Glutamatergic neuron (in vitro differentiated cells): ENCODE measurements at places on chromosomes 12 and 14.

DNA sequence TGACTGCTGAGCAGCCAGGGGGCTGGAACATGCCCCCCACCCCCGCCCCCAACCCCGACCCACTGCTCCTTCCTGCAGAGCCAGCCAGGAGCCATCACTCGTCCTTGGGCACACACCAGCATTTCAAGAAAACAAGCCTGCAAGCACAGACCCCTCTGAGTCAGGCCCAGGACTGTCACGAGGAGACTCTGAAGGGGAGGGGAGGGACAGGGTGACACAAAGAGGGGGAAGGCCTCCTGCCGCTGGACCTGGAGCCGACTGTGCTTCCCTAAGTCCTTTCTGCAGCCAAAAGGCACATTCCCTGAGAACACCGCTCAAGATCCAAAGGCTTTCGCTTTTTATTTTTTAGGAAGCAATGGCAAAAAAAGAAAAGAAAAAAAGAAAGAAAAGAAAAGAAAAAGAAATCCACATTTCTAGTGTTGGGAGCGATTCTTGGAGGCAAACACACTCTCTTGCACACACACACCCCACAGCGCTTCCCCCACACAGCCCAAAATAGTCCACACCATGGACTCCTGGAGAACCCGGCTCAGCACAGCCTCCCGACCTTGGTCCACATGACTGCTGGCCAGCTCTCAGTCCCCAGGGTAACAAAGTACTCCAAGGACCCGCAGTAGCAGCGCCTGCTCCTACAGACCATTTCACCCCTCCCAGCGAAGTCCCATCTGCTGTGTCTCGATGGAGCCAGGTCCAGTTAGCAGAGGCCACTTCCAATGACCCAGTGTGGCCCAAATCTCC is 101.7 kb downstream of the DPF3 start:
- DNase-seq = no peak

DNA sequence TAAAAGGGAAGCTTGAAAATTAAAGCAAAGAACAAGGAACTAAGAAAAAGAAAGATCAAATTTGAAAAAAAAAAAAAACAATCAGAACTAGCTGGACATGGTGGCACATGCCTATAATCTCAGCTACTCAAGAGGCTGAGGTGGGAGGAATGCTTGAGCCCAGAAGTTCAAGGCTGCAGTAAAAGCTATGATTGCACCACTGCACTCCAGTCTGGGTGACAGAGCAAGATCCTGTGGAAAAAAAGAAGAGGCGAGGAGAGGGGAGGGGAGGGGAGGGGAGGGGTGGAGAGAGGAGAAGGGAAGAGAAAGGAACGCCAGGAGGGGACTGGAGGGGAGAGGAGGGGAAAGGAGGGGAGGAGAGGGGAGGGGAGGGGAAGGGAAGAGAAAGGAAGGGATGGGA is 43.0 kb downstream of the EEA1 start:
- DNase-seq = no peak

DNA sequence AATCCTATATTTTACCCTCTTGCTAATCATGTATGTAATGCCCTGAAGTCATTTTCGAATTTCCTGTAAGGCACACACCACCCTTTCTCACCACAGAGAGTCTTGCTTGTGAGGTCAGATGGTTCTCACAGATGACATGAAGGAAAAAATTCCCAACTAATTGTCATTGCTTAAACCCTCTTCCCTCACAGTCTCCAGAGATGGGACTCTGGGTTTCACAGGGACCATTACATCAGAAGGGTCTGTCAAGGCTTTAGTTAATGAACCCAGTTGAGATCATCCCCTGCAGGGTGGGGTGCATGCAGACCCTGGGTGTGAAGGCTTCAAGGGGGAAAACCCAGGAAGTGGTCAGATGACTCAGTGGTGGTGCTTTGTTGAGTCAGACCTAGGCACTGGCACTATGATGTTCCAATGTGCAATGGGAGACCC is 229.6 kb downstream of the BCAT1 start:
- DNase-seq = no peak

- DNase-seq = no peak
Observed at GRCh38 chr12:105899589-105899988, 239.2 kb downstream of the NUAK1 start.
